NCI-H1436 (cell line): ENCODE measurements at places on chromosomes 12 and 14.

- no peak for DNase-seq
Measured at GRCh38 chr12:6688543-6688998, 604 bp downstream of the ZNF384 start.

DNA sequence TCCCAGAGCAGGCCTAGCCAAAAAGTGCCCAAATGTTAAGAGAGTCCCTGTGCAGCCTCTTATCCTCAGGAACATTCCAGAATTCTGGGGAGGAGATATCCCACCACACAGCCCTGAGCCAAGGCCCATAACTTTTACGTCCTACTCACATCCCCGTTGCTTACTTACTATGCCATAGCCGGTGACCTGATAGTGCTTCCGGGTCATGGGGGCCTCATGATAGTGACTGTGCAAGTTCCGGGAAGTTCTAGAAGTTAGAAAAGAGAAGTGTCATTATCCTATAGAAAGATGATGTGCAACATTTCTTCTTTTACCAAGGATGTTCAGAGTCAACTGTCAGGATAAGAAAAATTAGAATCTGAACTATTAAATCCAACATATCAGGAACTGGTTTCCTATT, 15.6 kb upstream of the NGB start:
- no peak for DNase-seq

- DNase-seq = no peak
Measured at GRCh38 chr12:57461276-57461916, 1.8 kb downstream of the GLI1 start.

- DNase-seq = no peak
Measured at GRCh38 chr14:104697317-104697703, 7.9 kb downstream of the INF2 start.

- no peak for DNase-seq
Measured at GRCh38 chr14:64966976-64967375, 5.2 kb downstream of the RAB15 start.

GRCh38 chr12:1995205-1995896, 8.9 kb downstream of the DCP1B start:
- no peak for DNase-seq

DNA sequence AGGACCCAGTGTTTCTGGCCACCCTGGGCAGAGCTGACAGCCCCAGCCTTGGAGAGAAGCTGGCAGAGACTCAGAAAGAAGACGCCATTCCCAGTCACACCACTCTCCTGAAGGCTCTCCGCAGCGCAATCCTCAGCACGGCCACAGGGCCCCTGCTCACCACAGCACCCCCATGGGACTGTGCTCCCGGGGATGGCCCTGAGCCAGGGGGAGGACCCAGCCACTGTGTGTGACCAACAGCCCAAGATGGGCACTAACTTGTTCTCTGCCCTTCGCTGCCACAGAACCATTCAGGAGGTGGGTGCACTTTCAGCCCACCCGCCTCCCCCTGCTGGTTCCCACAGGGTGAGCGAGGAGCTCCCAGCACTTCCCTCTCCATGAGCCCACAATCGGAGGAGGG, 57.1 kb downstream of the CCNK start:
- DNase-seq = no peak

GRCh38 chr14:22996768-22997654, 12.9 kb downstream of the C14orf93 start:
- DNase-seq = no peak

DNA sequence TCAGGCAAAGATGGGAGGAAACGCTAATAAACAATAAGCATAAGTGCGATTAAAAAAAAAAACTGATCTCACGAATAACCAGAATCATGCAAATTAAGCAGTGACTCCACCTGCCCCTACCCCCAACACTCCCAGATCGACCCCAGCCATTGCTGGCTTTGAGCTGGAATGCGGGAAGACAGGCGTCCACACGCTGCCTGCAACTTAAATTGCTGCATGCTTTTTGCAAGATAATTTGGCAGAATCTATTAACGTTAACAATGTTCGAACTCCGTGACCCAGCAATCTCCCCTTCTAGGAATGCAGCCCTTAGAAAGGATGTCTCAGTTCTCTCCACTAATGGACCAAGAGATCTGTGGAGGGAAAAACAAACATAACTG, 935 bp upstream of the CKB start:
- no peak for DNase-seq

DNA sequence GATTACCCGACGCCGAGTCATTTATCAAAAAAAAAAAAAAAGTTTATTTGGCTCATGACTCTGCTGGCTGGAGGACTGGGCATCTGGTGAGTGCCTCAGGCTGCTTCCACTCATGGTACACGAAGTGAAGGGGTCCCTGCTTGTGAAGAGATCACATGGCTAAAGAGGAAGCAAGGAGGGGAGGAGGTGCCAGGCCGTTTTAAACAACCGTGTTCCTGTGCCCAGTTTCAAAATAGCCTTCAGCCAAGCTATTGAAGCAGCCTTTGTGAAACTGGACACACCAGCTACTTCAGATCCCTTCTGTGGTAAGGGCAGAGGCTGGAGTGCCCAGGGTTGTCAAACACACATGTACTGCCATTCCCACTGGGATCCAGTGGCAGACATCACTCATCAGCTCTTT, 7.6 kb downstream of the POP5 start:
- no peak for DNase-seq

DNA sequence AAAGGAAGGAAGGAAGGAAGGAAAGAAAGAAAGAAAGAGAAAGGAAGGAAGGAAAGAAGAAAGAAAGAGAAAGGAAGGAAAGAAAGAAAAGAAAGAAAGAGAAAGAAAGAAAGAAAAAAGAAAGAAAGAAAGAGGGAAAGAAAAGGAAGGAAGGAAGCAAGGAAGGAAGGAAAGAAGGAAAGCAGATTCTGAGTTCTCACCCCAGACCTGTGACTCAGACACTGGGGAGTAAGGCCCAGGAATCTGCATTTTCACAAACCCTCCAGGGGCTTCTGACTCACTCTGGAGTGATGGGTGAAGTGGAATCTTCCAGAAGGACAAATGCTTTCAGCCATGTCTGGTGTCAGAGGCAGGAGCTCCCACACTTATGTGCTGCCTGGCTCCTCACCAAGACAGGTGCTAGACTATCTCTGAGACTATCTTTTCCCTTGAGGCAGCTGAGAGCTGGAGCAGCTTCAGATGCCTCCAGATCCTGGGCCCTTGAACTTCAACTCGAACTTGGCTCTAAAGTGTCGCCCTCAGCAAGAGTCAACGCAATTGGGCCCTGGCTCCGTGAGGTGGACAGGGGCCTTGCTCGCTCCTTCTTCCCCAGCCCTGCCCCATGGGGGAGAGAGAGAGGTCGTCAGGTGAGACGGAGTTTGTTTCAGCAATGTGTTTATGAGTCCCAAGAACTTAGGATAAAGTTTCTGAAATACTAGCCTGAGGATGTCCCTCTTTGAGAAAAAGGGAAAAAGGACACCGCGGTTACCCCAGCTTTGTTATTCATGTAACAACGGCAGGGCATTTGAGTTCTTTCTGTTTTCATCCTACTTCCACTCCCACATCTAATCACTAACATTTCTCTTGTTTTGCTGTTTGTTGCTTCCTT, 19.8 kb upstream of the SCARB1 start:
- DNase-seq = no peak

GRCh38 chr14:95828649-95829265, 47.9 kb upstream of the TUNAR start:
- DNase-seq = no peak

- DNase-seq = peak; percentile 92
Measured at GRCh38 chr12:95858451-95859343, at the start of gene SNRPF. SNRPF (plus strand) TSS chr12:95858952; CDS start chr12:95859074, 122 bp downstream.

DNA sequence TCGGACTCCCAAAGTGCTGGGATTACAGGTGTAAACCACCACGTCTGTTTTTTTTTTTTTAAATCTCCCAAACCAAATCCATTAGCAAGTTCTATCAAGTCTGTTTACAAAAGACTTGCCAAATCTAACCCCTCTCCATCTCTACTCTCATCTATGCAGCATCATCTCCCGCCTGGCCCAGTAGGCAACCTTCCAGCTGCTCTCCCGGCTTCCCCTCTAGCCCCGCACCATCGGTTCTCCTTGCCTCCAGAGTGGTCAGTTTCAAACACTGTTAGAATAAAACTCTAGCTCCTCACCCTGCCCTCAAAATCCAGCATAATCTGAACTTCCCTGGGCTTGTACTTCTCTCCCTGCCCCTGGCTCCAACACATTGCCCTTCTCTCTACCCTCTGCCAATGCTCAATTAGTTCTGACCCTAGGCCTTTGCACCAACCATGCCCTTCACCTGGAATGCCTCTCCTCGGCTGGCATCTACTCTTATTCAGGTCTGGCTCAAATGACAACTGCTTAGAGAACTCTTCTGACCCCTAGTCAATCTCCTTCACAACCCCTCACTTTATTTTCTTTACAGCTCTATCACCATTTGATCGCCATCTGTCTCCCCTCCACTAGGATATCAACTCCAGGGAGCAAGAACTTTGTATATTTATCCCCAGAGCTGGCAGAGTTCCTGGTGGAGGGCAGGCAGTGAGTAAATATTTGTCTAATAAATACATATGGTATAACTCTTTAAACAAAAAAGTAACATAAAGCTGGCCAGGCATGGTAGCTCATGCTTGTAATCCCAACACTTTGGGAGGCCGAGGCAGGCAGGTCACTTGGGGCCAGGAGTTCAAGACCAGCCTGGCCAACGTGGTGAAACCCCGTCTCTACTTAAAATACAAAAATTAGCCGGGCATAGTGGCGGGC, 4.9 kb downstream of the WSB2 start:
- no peak for DNase-seq

GRCh38 chr12:114530417-114530816, 124.5 kb upstream of the TBX5 start:
- DNase-seq = no peak
